ENCODE measurements at places on chromosomes 4 and X.
A peak's percentile ranks its signal among the peaks of the same experiment; 100 is the strongest.

- DNase-seq: no peak
Measured at GRCh38 chr4:96593422-96593821, 753.5 kb downstream of the PDHA2 start.

DNA sequence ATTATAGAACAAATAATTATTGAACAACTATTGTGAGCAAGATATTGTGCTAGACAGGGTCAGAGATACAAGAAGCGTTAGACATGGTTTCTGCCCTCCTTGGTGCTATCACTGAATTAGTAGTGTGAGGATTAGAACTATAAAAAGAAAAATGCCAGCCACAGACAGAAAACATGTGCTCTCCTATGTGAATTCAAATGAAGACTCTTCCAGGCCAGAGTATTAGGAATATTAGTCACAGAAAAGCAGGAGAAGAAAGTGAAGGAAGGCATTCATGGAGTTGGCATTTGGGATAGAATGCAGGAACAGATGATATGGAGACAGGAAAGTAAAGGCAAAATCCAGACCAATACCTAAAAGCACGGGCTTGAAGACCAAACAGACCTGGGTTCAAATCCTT is 179.6 kb upstream of the TENM3 start:
- no peak for DNase-seq

GRCh38 chr4:53309321-53310040 is 56.4 kb downstream of the SCFD2 start:
- DNase-seq: no peak

- DNase-seq: peak; percentile 61
Measured at GRCh38 chrX:48835524-48836329, at the start of gene PCSK1N. TSS of gene PCSK1N (minus strand) at chrX:48835610. CDS start at chrX:48835532, 78 bp downstream.

DNA sequence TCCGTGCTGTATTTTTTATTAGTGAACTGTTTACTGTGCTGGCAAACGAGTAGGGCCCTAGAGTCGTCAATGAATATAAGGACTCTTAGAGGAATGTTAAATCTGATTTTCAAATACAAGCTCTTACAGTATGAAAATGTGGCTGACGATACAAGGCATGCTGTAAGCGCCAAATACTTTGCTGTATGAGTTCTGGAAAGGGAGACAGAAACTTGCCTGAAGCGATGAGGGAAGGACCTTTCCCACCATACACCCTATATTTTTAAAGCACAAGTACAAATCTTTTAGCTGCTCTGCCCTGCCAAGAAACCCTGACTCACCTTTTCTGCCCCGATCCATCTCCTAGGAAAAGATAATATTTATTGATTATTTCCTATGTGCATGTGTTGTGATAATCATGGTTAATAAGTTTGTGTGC is 15.7 kb upstream of the RUFY3 start:
- no peak for DNase-seq

DNA sequence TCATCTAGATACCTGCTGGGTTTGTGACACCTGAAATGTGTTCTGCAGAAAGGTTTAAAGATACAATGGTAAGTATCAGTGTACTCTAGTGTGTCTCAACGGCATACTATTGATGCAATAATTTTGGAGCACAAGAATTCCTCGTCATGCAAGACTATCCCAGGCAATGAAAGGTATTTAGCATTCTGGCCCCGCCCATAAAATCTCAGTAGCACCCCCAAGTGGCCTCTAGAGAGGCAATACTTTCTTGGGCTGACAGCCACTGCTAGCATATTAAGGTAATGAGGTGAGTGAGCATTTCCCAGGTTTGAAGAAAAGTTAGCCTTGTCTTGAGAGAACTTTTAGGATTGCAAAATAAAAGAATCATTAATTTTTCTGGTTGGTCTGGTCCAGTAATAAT is 24.0 kb downstream of the TAB3 start:
- peak; percentile 72 for DNase-seq

GRCh38 chr4:98976716-98977115 is 18.8 kb upstream of the METAP1 start:
- DNase-seq: no peak

DNA sequence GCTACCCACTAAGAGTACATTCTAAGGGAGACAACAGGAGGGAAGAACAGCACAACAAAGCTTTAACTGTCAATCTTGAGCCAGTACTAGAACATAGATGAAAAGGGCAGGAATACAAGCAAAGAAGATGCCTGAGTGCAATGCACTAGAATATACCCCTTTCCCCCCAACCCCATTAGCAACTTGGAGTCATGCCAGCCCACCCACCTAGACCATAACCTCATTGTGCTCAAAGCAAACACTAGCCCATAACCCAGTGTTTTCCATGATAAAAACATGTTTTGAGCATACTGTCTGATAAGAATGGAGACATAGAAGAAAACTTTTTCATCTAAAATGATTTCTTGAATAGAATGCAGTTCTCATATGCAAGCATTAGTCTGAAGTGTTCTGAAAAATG is 183.2 kb downstream of the RAP1GDS1 start:
- no peak for DNase-seq

GRCh38 chr4:139584784-139585183 is 28.8 kb upstream of the SETD7 start:
- DNase-seq: no peak

GRCh38 chrX:117407449-117408150 is 709.0 kb downstream of the KLHL13 start:
- no peak for DNase-seq

DNA sequence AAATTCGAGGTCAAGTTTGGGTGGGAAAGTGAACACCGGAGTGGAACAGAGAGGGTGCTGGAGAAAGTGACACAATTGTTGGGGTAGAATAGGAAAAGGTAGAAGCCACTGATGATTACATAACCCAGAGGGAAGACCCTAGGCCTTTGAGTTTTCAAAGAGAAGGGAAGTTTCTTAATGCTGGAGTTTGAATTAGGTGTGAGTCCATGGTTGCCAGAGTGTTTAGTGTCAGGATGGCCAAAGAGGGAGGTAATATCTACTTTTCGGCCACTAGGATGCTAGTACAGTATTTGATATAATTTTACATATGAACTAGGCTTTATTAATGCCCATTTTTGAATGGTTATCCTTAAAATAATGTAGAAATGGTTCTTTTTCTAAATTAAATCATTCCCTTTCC is 5.4 kb downstream of the BCORL1 start:
- DNase-seq: no peak

DNA sequence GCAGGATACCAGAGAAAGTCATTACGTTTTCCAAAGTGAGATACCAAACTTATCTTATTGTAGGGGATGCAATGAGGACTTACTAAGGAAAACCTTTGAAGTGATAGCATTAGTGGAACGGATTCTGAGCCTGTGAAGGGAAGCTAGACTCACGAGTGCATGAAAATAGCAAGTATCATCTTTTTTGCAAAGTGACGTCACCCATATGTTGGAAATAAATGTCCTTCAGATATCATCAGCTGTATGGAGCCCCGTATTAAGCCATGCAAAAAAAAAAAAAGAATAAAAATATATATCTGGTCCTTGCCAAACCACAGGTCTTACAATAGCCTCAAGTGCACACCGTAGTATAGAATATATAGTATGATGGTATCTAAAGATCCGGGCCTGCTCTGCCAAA is 46.8 kb upstream of the ITM2A start:
- DNase-seq: no peak

DNA sequence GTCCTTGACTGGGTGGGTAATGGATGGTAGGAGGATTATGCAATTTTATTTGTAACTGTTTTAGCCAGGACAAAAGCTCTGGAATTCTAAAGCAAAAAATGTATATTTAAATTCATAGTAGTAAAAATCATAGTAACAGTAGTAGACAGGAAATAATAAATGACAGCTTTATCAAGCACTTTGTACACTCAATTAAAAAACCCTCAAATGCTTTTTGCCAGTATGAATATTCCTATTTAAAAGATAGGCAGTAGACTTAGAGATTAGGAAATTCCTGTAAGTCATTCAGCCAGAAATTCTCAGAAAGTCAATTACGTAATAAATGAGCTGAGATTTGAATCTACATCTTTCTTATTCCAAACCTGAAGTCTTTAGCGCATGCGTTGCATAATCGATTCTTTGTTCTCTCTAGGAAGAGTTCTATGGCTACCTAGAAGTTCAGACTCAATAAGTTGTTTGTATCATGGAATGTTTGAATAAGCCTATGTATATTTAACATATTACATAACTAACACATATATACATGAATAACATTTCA is 2.5 kb downstream of the AADAT start:
- DNase-seq: no peak

DNA sequence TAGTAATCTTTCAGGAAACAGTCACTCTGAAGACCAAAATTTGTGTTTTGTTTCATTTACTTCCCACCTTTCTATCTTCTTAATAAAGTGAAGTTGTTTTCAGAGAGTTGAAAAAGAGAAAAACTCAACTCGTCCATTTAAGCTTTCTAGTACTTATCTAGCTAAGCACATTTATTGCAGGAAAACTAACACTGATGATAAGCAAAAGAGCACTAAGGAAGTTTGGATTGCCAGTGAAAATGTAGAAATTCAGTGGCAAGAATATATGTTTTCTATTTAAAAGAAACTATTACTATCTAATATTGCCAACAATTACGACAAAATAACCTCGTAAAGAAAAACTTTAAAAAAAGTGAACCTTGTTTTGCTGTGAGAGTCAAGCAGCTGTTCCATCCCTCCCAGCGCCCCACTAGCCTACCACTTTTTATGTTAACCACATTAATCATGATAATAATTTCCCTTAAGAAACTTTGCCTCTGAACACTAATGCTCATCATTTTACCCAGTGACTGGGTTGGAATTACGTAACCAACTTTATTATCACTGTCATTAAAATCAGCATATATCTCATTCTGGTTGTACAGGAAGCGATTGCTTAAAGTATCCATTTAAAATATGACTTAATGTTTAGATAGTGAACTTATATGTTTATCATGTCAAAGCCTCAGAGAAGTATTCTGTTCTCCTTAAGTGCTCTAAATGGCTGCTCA is 24.8 kb downstream of the SPRY1 start:
- no peak for DNase-seq

- no peak for DNase-seq
Measured at GRCh38 chr4:18067031-18067430, 45.5 kb upstream of the LCORL start.

DNA sequence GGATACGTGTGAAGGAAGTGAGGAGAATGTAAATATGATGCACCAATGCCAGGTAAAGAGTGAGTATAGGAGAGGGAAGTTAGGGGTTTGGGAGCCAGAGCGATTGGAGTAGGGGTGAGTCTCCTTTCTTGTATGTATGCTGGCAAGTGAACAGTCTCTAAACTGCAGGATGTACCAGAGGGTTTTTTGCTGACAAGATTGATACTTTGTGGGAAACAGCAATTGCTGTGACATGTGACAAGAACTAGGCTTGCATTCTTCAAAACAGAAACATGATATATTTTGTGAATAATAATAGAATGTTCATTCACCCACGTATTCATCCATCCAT is 706 bp downstream of the CHIC1 start:
- DNase-seq: no peak

- DNase-seq: no peak
Measured at GRCh38 chrX:11266573-11267003, 26.6 kb upstream of the AMELX start.

DNA sequence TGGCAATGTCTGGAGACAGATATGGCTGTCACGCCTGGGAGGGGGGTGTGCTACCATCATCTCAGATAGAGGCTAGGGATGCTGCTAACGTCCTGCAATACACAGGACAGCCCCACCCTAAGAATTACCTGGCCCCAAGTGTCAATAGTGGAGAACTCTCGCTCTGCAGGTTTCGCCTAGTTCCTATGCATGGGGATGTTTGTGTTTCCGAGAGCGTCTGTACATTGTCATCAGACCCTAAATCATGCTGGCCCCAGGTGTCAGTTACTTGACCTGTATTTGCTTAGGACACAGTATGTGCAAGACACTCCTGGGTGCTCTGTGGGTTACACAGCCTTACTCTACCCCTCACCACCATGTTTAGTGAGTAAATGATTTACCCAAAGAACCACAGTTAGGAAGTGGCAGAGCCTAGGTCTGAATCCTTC is 90.8 kb downstream of the AFF1 start:
- no peak for DNase-seq

- DNase-seq: no peak
Measured at GRCh38 chrX:640641-641040, 10.1 kb downstream of the SHOX start.

- no peak for DNase-seq
Measured at GRCh38 chr4:32858971-32859370, 2138.8 kb downstream of the PCDH7 start.

- DNase-seq: no peak
Measured at GRCh38 chr4:171433674-171434073, 379.5 kb upstream of the GALNTL6 start.

DNA sequence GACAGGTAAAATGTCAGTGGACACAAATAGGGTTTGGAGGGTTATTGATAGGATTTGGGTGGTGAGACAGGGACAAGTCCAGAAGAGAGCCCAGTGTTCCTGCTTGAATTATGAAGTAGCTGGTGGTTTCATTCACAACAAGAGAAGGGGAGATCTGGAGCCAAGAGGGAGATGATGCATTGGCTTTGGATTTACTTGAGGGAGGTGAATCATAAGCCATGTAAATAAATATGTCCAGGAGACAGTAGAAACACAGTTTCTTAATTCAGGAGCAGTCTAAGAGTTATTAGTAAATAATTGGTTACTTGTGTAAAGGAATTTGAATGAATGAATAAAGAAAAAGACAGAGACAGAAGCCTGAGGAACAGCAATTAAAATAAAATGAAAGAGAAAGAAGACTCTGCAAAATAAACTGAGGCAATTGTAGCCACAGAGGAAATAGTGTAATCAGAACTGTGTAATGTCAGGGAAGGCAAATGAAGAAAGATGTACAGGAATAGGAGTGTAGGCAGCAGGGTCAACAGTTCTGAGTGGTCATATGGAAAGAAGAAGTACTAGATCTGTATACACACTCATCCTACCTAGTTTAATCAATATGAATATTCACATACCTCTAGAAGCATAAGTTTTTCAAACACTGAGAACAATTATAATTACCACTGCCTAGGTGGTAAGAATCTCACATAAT is 50.2 kb upstream of the CXCL8 start:
- no peak for DNase-seq

GRCh38 chrX:21528076-21528475 is 130.1 kb downstream of the KLHL34 start:
- no peak for DNase-seq

DNA sequence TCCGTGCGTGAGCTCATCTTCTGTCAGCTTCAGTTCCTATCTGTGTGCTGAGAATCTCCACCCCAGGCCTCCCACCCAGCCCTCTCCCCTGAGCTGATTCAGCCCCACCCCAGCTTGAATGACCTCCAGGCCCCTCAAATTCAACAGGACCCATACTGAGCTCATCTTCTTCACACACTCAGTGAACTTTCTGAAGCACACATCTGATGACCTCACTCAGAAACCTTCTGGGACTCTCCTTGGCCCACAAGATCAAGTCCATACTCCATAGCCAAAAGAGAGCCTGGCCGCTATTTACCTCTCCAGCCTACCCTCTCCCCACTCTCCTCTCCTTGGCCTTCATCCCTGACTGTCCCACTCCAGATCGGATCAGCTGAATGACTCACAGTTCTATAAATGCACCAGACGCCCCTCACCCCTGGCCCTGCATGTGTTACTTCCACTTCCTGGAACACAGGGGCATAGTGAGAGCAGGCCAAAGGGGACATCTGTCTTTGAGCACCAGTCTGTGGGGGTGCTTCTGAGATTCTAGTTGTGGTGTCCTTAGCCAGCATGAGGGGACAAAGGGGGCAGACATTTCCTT is 62.5 kb downstream of the PJA1 start:
- DNase-seq: no peak

All from GM23338 (cell line).